Myocyte (in vitro differentiated cells): ENCODE measurements at places on chromosomes 7 and 10.

- peak; percentile 89 for DNase-seq
These were observed 91.0 kb upstream of the COL1A2 start for GRCh38 chr7:94303695-94304094.

DNA sequence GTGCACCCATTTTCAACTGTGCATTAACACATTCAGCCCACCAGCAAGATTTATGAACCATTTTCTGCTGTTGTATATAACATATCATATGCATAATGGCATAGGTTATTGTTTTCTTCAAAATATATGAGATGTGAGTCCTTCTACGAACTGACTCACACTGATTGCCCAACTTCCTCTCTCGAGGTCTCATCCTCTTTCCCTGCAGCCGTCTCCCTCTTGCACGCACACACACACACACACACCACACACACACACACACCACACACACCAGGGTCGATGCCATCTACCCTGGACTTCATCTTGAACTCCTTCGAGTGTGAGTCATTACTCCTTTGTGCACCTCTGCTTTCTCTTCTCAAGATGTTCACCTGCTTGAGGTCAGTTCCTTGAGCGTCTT lies 36.7 kb downstream of the EGFR start:
- DNase-seq: no peak

DNA sequence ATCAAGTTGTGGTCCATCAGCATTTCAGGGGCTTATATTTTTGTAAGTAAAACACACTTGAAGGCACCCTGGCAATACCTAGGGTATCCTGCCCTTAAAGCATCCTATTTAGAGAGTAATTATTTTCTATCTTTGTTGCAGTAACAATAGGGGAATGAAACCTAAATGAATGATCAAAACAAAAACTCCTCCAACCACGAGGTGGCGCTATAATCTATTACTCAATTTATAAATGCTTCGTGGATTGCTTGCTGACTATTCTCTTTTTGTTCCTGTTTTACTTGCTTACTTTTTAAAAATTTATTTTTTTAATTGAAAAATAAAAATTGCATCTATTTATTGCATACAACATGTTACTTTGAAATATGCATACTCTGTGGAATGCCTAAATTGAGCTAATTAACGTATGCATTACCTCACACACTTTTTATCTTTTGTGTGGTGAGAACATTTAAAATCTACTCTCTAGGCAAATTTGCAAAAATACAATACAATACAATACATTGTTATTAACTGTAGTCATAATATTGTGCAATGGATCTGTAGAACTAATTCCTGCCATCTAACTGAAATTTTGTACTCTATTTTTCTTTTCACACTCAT lies 147.7 kb upstream of the BMPER start:
- DNase-seq: peak; percentile 83

- DNase-seq: no peak
These were observed 39.0 kb upstream of the RASGEF1A start for GRCh38 chr10:43305876-43306275.

- no peak for DNase-seq
These were observed 74.9 kb downstream of the CARD11 start for GRCh38 chr7:2968616-2969397.

DNA sequence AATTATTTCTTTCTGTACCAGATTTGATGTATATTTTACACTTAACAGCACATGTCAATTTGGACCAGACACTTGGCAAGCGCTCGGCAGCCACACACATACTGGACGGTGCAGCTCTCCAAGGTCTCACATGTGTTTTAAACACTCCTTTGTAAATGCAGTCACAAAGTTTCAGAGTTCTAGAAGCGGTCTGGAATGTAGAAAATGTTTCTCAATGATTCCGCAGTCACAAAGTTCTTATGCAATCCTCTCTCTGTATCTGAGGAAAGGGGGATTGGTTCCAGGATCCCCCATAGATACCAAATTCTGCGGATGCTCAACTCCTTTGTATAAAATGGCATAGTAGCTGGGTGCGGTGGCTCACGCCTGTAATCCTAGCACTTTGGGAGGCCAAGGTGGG lies 253.0 kb upstream of the GRB10 start:
- no peak for DNase-seq

DNA sequence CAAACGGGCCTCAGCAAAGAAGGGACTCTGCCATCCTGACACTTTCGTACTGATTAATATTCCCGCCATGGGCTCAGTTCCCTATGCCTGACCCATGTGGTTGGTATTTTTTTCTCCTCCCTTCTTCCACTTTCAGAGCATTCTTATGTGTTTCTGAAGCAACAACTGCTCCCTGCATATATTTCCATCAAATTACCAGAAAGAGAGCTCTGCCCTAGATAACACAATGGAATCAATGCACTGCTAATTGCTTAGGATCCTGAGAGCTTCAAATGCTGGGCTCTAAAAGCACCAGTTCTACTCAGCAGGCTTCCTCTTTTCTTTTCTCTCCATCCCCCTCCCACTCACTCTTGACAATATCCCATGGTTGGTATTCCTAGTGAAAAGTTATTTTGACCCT lies 5.3 kb downstream of the TECTB start:
- no peak for DNase-seq

- peak; percentile 6 for DNase-seq
These were observed 8.1 kb downstream of the PDE1C start for GRCh38 chr7:32062150-32062549.

- no peak for DNase-seq
These were observed 6.4 kb downstream of the FBH1 start for GRCh38 chr10:5896208-5897052.

- no peak for DNase-seq
These were observed 250.4 kb downstream of the ELMO1 start for GRCh38 chr7:37198041-37198905.

GRCh38 chr10:84308481-84309304 lies 19.7 kb upstream of the CCSER2 start:
- DNase-seq: peak; percentile 59

GRCh38 chr7:36526863-36527548 lies 137.3 kb downstream of the ANLN start:
- peak; percentile 93 for DNase-seq

- no peak for DNase-seq
These were observed 68.3 kb downstream of the MINDY3 start for GRCh38 chr10:15791816-15792524.

- no peak for DNase-seq
These were observed 148.1 kb downstream of the SLC16A9 start for GRCh38 chr10:59561477-59562121.

GRCh38 chr10:124660404-124661125 lies 83.6 kb downstream of the FAM53B start:
- no peak for DNase-seq
